LoVo (cell line): ENCODE measurements at places on chromosomes 12 and 14.

GRCh38 chr14:47040550-47040949 is 389.0 kb upstream of the RPL10L start:
- no peak for DNase-seq

GRCh38 chr14:80315681-80316080 is 104.4 kb upstream of the DIO2 start:
- DNase-seq: no peak

GRCh38 chr12:124131659-124132058 is 158.6 kb downstream of the ZNF664 start:
- no peak for DNase-seq

- no peak for DNase-seq
These were observed 109.4 kb downstream of the DACT1 start for GRCh38 chr14:58747181-58747580.

- no peak for DNase-seq
These were observed 247.2 kb upstream of the CCDC196 start for GRCh38 chr14:66238969-66239368.

DNA sequence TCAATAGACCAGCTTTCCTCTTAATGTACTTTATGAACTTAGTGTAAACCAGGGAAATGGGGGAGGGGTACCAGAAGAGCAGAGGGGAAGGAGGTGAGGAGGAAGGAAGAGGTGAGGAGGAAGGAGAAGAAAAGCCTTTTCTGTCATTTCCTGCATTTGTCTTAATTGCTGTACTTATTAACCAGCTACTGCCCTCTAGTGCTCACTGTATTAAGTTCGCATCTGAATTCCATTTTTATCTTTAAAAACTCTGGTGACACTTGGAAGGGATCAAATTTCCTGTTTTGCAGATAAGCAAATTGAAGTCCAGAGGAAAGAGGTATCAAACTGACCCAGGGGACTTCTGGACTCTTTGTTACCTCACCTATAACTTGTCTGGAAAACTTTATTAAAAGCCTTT is 22.2 kb downstream of the MANSC1 start:
- peak; percentile 86 for DNase-seq

DNA sequence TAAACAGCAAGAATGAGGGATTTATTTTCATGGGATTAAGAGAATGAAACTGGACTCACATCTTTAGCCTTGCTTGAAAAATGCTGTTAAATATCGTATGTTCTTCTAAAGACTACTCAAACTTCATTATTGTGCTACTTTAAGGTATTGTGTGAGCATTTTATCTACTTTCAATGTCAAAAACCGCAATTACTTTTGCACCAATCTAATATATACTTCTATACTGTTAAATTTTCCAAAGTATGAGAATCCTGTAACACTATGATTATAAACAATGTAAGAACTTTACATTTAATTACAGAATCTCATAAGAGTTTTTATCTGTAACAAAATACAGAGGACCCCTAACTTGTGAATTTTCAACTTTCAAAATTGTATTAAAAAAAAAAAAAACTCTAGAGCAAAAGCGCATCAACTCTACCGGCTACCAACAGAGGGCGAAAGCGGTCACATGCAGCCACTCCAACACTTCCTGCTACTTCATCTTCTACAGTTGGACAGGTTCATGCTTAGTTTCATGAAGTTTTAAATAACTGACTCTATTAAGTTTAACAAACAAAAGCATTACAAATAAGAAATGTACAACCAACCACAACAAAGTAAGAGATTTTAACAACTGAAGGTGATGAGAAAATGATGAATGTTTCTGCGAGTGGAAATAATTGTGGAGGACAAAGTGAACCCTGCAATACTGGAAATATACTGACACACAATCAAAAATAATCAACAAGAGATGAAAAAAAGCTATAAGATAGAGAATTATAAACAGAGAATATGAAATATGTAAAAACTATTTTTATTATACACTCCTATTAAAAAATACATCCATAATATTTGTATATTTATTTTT is 210.9 kb downstream of the MED13L start:
- peak; percentile 71 for DNase-seq

DNA sequence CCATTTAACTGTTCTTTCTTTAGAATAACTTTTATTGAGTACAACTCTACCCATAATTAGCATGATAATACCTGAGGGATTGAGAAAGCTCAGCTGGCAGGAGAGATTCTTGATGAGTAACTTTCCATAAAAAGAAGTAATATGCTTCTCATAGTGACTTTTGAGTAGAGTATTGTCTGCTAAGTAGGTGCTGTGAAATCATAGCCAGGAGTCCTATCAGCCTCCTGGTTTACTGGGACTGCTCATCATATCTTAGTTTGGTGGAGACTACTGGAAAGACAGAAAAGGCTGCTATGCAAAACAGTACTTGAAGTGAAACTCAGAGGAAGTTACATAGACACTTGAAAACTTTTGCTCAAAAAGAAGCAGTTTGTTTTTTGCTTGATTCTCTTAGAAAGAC is 113.3 kb upstream of the ATP2B1 start:
- DNase-seq: no peak

DNA sequence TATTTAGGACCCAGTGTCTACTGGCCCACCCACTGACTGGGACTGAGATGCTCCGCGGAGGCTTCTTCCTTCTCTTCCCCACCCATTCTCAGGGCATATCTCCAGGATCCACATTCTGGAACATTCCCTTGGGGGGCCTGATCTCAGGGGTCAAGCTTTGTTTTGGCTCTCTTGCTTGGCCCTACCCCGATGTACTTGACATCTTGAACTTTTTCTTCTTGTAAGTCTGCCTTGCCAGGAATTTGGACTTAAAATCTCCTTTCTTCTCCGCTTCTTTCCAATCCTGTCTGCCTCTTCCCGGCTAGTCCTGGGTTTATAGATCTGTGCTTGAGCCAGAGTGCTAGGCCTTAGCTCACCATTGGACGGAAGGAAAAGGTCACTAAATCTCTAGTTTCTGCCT is 22.1 kb downstream of the DACT1 start:
- no peak for DNase-seq

- DNase-seq: no peak
These were observed 136.8 kb downstream of the ADGRD1 start for GRCh38 chr12:131090274-131091210.

GRCh38 chr14:37325332-37325731 is 127.6 kb downstream of the MIPOL1 start:
- no peak for DNase-seq

DNA sequence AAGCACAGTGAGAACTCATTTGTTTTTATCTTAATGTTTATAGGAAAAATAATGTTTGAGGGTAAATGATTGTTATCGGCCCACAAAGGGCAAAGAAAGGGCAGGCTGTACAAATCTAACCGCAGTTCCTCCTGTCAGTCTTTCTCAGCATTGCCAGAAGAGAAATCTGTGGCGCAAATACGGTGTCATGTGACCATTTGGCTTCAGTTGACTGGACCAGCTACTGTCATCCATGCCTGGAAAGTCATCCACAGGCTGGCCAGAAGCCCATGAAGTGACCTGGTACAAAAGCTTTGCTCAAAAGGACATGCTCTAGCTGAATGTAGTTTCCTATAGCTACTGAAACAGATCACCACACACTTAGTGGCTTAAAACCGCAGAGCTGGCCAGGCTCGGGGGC is 43.6 kb downstream of the HCAR2 start:
- DNase-seq: no peak

DNA sequence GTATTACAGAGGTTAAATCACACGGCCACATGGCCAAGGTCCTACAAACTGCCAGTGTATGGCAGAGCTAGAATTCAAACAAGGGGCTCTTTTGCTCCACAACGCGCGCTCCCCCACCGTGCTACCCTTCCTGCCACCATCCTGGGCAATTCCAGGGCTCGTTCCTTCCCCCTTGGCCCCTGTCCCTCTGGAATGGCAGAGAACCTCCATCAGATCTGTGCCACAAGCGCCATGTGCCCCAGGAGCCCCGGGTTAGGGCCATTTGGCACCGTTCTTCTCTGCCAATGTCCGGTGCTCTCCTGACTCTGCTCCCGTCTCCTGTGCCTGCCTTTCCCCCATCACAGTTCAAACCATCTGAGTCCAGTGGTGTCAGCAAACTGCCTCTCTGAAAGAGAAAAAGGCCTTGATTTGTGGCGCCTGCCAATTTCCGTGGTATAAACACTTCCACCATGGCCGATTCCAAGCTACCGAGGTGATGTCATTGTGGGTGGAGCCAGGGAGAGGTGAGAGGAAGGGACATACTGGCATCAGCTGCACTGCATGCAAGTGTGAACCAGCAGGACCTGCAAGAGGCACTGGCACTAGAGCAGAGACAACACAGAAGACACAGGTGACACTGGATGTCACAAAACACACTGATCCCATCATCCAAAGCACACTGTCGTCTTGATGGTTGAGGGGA is 163.1 kb downstream of the CALM1 start:
- DNase-seq: no peak
